ENCODE measurements at places on chromosomes 5 and 9.

DNA sequence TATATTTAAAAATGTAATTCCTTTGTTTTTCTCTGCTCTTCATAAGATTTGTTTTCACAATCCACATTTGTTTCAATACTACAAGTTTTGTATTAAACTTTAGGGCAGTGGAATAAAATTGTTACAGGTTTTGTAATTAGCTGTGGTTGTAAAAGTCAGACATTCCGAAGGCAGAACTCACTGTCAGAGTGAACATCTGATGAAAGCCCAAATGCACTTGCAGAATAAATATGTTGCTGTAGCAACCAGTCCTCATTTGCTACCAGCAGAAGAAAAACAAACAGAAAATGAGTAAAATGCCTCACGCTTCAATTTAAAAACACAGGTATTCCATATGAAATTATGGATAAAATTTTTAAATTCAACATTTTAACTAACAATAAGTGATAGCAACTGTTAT lies 740.1 kb upstream of the FAM174A start:
- DNase-seq = no peak

DNA sequence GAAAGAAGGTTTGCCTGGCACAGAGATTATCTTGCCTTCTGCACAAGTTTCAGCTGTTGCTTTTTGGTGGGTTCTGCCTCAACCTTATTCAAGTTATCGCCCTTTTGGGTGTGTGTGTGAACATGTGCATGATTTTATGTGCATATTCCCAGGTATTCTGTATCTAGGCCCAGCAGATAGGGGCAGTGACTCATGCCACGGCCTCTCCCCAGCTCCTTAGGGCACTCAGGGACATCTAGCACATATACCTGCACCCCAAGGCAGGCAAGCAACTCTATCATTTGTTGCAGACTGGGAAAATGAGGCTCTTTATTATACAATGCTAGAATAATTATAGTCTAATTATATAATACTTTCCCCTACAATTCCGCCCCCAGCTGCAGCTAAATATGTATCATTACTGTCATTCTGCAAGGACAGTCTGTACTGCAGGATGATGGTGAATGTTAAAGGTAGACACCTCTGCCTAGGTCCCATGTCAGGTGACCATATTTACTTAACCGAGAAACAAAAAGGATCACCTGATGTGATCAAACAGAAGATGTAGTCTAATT lies 128.9 kb downstream of the PDE8B start:
- no peak for DNase-seq

- no peak for DNase-seq
These were observed 316.0 kb upstream of the PAPPA start for GRCh38 chr9:115837618-115838017.

DNA sequence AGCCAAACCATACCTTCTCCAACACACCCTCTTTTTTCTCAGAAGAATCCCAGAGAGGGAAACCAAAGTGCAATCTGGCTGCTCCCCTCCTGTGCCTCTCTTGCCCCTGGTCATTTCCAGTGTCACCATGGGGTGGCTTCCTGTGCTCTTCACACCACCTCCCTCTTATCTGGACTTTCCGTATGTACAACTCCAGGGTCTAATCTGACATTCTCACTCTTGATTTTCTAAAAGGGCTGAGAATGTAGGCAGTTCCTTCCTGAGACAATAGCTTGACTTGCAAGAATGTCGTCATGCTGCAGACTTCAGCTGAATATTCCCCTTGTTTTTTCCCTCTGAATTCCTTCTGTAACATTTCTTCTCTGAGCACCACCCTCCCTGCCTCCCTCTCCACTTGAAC lies 110.2 kb downstream of the FBXL7 start:
- DNase-seq = no peak

DNA sequence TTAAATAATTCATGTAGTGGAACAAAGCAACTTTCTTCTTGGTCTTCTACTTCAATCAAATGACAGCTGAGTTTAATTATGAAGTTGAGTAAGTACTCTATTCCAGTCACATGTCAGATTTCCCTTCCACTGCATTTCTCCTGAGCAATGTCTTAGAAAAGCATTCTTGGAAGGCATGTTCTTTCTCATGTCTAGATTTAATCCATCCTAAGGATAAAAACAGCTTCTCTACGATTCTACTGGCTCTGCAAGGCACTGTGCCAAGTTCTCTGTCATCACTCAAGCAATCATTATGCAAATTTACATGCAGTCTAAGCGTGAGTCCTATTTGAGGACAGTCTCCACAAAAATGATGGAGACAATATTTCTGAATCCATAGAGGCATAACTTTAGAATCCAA lies 142.4 kb downstream of the YIPF5 start:
- no peak for DNase-seq

DNA sequence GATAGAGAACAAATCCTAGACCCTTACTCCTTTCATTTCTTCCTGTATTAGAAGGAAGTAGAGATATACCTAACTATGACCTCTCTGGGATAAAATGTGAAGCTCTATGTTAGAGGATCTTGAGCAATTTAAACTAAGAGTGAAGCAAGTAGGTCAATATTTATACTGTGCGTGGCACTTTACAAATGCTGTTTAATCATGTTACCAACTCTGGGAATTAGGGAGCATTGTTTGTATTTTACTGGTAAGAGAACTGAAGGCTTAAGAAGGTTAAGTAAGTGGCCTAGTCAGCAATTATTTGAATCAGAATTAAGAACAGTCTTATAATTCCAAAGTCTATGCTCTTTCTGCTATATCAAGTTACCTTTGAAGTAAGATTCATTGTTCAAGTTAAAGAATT lies 12.0 kb downstream of the TNC start:
- no peak for DNase-seq

- DNase-seq = no peak
These were observed 55.3 kb downstream of the SMIM23 start for GRCh38 chr5:171840711-171841522.

GRCh38 chr9:127773981-127774380 lies 4.5 kb downstream of the SH2D3C start:
- no peak for DNase-seq

DNA sequence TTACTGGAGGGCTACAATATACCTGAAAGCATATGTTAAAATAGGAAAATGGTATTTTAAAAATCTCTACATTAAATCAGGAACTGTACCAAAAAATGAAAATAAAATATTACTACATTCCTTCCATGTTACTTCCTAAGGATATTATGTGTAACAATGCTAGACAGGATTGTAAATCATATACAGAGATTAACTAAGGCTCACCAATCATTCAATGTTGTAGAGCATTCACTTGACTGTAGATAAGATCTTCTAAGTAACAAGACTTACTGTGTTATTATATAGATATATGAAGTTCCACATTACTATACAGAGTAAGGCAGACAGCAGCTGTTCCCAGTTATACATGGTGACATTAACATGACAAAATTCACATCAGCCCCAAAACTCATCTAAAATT lies 1919.1 kb upstream of the CDH9 start:
- DNase-seq = no peak

DNA sequence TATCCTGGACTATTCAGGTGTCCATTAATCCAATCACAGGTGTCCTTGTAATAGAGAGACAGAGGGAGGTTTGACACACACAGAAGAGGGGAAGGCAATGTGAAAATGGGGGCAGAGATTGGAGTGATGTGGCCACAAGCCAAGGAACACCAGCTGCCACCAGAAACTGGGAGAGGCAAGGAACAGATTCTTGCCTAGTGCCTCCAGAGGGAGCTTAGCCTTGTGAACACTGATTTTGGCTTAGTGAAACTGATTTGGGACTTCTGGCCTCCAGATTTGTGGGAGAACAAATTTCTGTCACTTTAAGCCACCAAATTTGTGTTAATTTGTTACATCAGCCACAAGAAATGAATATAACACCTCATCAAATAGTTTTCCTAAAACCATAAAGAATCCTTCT lies 416.2 kb downstream of the ENC1 start:
- no peak for DNase-seq

- DNase-seq = no peak
These were observed 11.9 kb upstream of the PGGT1B start for GRCh38 chr5:115274584-115274983.

DNA sequence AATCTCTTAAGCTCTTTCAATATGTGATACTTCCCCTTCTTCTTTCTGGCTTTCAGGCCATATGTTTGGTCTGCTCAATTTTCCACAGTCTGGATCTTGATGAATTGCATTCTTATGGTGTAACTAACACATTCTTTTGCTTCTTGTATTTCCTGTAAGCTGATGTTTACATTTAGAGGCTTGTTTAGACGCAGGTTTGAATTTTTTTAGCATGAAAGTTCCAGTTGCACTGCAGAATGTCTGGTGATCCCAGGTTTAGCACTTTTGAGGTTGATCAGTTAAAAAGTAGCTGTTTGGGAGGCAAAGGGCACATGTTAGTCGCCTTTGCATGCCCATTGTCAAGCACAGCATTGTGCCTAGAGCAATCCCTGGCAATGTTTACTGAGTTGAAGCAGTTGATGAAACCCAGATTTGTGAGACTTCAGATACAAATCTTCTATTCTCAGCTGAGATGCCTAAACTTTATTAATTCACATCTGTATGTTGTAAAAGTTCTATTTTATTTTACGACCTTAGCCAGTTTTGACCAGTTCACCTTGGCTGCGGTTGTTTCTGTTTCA lies 59.6 kb upstream of the SPATA31C2 start:
- DNase-seq = no peak

DNA sequence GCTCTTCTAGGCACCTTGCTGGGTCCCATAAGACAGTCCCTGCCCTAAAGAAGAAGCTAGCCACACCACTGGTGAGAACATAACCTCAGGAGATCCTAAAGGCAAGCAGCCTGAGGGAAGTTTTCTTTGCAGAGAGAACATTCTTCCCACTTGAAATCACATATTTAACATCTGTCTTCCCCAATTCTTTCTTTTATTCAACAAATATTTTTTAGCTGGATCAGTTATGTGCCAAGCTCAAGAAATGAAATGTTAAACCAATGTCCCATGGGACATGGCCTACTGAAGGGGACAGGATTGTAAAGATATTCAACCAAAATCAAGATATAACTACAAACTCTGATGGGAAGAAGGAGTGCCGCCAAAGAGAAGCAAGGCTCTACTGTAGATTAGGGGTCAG lies 36.5 kb downstream of the FOXI1 start:
- no peak for DNase-seq

GRCh38 chr9:128053560-128053959 lies 13.6 kb downstream of the NAIF1 start:
- no peak for DNase-seq

DNA sequence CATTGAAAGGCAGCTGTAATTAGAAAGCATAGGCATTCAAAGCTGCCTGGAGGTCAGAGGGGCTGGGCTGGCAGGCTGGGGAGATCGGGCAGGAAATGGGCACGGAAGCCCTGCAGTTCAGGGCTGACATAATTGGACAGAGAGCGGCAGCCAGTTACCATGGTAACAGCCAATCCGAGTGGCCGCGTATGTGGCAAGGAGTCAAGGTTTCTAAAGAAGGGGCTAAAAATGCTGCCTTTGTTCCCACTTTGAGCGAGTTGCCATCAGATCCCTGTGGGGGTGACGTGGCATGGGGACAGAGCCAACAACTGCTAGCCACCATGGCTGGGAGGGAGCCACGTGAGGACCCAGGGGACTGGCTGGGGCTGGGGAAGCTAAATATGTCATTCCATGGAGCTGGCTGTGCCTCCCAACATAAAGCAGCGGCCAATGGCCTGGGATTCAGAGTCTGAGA lies 44.7 kb upstream of the NDFIP1 start:
- DNase-seq = no peak

- DNase-seq = no peak
These were observed 125.8 kb downstream of the BOD1 start for GRCh38 chr5:173490681-173491080.

DNA sequence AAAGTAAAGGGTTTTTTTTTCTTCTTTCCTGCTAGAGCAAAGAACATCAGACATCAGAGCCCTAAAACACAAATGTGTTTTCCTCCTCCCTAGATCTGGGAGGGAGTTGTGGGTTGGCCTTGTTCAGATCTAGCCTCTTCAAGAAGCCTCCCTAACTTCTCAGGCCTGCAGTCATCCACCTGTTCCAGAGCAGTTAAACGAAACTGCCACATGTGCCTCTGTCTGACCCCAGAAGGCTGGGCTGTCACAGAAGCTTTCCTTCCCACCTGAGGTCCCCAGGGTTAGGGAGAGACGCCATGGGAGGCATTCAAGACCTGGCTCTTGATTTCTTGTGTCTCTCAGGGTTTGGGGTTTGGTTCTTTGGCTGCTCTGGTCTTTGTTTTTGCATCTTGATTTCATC lies 87.0 kb downstream of the DAB2IP start:
- no peak for DNase-seq

- DNase-seq = no peak
These were observed 398.3 kb downstream of the NTRK2 start for GRCh38 chr9:85067792-85068191.

DNA sequence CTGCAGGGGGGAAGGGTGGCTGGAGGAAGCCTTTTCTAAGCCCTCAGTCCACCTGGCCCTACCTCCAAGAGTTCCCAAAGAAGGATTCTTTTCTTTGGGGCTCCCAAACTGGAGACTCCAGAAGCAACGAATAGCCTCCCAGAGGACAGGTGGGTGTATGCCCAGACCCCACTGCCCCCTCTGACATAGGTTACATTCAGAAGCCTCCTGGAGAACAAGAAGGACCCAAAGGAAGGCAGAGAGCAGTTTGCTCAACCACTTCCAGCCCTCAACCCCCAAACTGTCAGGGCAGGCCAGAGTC lies 10.3 kb downstream of the HK3 start:
- no peak for DNase-seq

DNA sequence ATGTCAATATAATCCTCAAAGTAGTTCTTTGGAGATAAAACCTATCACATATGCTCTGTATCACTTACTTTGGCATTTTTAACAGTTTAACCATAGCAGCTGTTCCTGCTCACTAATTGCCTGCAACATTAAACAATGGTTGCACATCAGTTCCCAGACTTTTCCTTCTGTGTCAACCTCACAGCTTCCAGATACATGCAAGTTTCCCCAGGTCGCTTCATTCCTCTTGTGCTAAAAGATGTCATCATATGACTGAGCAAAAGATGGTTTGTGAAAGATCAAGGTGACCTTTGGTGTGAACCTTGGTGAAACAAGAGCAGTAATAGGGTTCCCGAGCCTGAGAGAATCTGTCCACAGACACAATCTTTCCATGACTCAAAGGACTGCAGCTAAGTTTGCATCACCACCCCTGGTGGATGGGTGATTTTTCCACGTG lies 500.4 kb upstream of the PAPPA start:
- DNase-seq = no peak

GRCh38 chr5:177606071-177607051 lies 6.4 kb downstream of the B4GALT7 start:
- DNase-seq = no peak

GRCh38 chr5:82719368-82719767 lies 357.8 kb downstream of the TMEM167A start:
- no peak for DNase-seq
